Skeletal muscle cell (primary cell): ENCODE measurements at places on chromosomes 5 and 9.

DNA sequence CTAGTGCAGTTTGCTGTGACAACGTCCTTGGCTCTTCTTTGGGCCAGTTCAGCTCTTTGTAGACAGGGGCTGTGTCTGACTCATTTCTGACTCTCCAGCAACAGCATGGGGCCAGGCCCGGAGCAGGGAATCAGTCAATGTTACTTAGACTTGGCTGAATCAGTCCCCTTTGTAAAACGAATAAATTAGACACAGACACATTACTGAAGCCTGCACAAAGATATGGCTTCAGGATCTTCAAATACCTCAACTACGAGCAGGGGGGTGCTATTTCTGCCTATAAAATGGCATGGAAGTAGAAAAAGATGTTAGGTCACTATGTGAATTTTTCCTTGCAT, 204.7 kb downstream of the TTLL11 start:
- peak; percentile 52 for DNase-seq

GRCh38 chr9:106449336-106449927, 413.5 kb upstream of the ZNF462 start:
- no peak for DNase-seq

GRCh38 chr5:160021831-160022446, 13.0 kb downstream of the TTC1 start:
- DNase-seq, result peak; percentile 23

DNA sequence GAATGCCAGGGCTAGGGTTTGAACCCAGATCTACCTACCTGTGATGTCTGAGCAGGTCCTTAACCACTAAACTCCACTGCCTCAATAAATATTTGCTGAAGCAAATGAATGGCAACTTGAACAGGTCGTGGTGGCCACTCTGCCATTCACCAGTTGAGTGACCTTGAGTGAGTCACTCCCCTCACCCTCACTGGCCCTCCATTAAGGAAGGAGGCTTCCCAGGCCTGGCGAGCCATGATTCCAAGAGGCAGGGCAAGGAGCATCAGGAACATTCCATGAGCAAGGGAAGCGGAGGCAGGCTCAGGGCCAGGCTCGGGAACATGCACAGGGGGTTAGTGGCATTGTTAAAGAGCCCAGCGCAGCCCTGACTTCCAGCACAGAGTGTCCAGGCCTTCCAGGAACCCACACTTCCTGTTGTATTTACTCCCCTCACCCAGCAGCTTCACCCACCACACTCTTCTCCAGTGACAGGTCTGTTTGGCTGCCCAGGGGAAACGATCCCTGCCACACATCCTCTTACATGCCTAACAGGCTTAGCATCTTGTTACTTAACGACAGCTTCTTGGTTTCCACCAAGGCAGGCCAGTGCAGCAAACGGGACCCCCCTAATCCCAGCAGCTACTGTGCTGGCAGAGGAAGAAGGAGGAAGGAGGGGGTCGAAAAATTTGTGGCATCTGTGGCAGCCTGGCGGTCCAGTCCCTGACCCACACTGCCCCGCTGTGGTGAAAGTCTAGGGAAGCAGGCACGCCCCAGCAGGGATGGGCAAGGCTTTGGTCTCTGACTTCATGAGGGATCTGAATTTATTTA, 43.7 kb upstream of the TTC1 start:
- no peak for DNase-seq

DNA sequence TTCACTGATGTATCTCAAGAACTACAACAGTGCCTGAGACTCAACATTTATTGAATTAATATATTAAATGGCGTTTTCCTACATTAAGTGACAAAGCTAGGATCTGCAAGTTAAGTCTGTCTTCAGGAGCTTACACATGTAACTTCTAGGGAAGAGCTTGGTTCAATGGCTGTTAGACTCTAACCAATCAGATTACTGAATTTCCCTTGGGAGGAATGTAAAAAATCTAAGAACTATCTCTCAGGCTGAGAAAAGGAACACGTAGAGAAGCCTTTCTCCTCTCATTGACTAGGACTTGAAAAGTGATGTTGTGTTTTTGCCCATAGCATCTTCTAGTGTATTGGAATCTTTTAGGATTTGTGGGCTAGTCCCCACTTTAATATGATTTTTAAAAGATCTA, 53.6 kb downstream of the CCNH start:
- no peak for DNase-seq
